ENCODE measurements at places on chromosomes 5 and 9.

GRCh38 chr9:36119476-36119875, 17.1 kb upstream of the GLIPR2 start:
- DNase-seq: no peak

DNA sequence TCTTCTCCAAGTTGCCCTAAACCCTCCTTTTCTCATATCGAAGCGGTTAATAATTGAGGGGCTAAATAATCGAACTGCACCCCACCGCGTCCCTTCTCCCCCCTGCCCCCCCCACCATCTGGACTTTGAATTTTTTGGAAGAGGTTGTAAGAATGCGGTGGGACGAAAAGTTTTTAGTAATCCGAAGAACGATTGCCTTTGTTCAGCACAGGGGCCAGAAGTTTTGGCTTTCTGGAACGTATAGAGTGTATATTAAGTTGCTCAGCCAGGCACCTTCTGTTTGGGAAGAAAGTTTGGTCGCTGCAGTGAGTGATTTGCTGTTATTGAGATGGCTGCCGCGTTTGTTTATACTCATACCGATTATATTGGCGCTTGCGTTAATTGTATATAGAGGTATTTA, 518 bp downstream of the ERBIN start:
- DNase-seq: peak; percentile 57

GRCh38 chr9:134338394-134339182, 12.3 kb downstream of the RXRA start:
- no peak for DNase-seq

GRCh38 chr9:127366594-127366993, 30.4 kb upstream of the SLC2A8 start:
- DNase-seq: no peak

DNA sequence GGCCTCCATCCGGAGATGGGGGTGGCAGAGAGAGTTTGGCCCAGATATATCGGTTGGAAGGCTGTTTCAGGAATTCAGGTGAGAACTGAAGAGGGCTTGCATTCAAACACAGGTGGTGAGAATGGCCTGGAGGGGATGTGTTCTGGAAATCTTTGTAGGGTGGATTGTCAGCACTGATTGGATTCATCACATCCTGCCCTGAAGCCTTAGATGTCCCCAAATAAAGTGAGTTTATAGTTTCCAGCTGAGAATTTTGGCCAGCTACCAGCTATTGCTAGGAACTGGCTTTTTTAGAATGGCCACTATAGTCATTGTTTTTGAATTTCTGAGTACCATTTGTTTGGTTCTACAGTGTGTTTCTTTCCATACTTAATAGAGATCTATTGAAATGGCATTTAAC, 46.1 kb upstream of the ANKH start:
- no peak for DNase-seq

DNA sequence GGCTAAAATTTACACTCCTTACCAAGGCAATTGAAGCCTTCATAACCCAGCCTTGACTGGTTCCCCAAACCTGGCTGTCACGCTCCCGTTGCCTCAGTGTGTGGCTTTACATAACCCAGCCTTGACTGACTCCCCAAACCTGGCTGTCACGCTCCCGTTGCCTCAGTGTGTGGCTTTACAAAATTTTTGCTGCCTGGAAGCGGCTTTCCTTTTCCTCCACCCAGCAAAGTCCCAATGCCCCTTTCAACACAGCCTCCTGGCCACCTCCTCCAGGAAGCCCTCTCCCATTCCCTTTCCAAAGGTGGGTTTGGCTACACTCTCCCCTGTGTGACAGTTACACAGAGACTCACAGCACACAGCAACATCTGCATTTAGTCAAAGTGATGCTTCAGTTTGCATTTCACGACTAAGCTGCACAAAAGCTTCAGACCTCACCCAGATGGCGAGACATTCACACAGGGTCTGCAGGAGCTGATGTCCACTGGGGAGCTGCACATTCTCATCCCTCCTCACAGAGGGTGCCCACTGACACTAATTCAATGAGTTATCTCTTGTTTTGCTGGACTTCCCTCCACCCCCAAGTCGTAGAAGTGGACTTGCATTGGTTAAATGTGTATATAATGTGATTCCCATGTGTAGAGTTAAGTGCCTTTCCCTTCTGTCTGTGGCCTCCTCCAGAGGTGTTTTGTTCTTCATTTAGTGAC, 156.6 kb upstream of the PHYKPL start:
- no peak for DNase-seq

DNA sequence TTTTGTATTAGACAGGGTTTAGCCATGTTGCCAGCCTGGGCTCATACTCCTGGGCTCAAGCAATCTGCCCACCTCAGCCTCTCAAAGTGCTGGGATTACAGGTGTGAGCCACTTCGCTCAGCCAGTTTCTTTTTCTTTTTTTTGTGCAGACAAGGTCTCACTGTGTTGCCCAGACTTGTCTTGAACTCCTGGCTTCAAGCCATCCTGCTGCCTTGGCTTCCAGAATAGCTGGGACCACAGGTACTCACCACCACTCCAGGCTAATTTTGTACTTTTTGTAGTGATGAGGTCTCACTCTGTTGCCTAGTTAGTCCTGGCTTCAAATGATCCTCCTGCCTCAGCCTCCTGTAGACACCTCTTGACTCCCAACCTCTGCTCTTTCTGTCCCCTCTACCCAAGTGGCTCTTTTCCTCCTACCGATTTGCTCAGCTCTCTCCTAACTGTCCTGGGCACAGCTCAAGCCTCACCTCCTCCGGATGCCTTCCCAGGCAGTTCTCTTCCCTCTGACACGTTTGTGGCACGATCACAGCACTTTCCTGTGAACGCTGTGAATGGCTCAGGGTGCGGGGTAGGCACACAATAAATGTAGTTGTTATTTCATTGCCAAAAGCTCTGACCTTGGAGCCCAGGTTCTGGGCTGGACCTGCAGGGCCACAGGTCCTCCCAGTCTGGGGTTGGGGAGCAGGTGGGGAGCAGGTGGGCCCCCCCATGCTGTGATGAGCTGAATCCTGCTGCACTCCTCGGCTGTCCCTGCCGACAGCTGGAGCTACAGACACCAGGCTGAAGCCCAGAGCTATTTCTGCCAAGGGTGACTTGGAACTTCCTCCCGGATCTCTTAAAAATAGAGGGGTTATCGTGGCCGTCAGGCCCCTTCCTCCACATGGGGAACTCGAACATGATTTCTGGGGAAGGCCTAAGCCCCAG, 23.9 kb downstream of the GFI1B start:
- no peak for DNase-seq

GRCh38 chr5:76690704-76691466, 25.0 kb upstream of the F2R start:
- DNase-seq: no peak

DNA sequence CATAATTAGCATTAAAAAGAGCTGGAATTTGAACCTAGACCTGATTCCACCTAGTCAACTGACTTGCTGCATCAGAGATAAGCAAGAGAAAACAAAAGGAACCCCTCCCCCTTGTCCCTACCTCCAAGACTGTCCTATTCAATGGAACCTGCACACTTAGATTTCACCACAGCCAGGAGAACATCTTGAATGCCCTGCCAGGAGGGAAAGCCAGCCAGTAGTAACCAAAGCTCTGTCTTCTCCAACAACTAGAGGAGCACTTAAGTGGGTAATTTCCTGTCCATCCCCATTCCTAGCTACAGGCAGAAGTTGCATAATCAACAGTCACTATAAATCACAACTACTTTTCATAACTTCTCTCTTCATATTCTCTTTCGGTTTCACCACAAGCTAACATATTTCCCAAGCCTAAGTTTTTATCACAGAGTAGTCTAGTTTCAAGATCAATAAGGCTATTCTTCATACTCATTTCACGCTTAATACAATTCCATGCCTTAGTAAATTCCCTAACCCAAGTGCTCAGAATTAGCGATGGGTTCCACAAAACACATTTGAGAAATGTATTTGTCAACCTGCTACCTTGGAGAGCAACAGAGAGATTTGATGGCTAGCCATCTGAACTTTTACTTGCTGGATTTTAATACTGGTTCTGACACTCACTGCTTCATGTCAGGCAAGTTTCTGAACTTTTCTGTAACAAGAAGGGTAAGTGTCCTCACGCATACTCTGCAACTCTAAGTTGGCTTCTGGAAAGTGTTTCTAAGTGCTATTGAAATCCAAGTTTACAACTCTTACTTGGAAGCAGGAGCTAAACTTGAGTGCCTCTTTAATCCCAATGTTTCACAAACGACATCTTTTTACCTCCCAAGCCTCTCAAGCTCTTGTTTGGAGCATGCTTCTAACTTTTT, 2.0 kb downstream of the DENND1A start:
- peak; percentile 55 for DNase-seq

- DNase-seq: no peak
These were observed 29.2 kb downstream of the STOM start for GRCh38 chr9:121340676-121341392.

DNA sequence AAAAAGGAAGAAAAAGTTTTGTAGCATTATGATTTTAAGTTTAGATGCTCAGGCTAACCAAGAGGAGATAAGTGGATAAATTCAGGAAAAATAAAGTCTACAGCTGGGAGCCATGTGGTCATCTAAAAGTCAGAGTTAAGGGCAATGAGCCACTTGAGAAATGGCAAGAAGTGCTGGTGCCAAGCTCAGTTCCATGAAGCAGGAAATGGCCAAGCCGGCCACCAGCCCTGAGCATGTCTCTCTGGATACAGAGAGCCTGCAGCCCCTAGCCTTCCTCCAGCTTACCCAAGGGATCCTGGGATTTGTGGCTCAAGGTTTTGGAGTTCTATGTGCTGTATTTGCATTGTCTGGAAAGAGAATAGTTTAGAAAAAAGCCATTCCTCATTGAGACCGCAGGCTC, 12.2 kb upstream of the S1PR3 start:
- DNase-seq: no peak

DNA sequence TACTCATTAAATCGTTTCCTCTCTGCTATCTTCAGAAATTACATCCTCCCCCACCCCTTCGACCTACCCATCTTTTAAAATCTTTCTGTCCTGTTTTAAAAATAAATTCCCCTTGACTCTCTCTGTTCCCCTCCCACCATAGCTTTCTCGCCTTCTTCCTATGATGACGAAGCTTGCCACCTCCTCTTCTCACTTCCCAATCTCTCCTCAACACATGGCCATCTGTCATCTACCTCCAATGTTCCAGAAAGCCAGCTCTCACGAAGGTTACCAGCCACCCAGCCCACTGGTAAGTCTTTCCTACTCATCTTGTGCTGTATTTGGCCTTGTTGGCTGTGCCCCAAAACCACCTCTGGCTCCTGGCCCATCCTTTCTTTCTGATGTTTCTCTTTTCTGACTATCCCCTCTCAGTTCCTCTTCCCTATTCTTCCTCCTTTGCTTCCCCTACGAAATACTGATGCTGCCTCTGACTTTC, 346.3 kb downstream of the ENC1 start:
- DNase-seq: no peak

GRCh38 chr9:132441404-132441803, 31.4 kb downstream of the CFAP77 start:
- no peak for DNase-seq

- DNase-seq: no peak
These were observed 45.9 kb downstream of the LARP1 start for GRCh38 chr5:154801083-154801482.

DNA sequence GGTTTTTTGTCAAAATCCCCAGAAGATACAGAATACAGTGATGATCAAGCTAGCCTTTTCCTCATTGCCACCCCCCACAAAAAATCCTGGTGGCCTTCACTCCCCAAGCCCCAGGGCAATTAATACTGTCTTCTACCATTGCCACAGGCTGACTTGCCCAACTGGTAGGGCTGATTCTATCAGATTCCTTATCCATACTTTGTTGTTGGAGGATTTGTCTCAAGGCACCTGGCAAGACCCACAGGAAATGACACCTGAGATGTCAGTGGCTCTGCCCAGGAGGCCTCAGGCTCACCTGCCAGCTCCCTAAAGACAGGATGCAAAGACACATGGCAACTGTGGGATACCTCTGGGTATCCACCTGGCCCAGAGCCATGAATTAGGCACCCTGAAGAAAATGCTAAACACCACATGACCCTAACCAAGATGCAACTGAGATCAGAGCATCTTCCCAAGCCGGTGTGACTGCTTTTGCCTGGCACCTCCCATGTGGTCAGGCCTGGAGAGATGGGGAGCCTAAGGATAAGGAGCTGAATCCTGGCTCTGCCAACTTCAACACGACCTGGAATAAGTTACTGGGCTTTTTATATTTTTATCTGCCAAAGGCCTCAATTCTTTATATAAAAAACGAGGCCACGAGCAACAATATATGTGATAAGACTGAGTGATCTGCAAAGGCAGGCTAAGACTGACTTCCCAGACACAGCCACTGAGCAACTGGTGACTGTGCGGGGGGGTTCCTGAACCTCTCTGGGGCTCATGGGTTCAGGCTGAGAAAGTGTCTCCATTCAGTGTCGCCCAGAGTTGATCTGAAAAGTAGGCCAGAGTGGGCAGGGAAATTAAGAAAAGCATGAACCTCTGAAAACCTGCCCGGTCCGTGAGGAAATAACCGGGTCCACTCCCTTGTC, 944 bp downstream of the ATOX1 start:
- peak; percentile 50 for DNase-seq

GRCh38 chr5:127097278-127097677, 24.0 kb upstream of the C5orf63 start:
- no peak for DNase-seq

- no peak for DNase-seq
These were observed 54.8 kb downstream of the SLC22A5 start for GRCh38 chr5:132424167-132424880.

- DNase-seq: peak; percentile 15
These were observed 1.1 kb upstream of the SNX24 start for GRCh38 chr5:122844136-122844909.

Data from NAMALWA (cell line).